MG63 (cell line): ENCODE measurements at places on chromosomes 1 and 21. TPM values are rescaled to one million over a fixed set of nuclear protein-coding genes. Genes with fewer than 3 reads are reported as not detected.
A peak's percentile ranks its signal among the peaks of the same experiment; 100 is the strongest.

Gene PAQR6
- total RNA-seq: 0.59 TPM in 1 of 2 replicates, not detected in the other

Gene LRRC47
- total RNA-seq: 52.4 and 71.1 TPM in 2 replicates

Gene SH2D2A
- total RNA-seq: not detected in 2 replicates

Gene HSD3B1
- not detected in 2 replicates for total RNA-seq

Gene KRTAP10-10
- total RNA-seq: not detected in 2 replicates

Gene C1orf116
- 0.26 TPM in 1 of 2 replicates, not detected in the other for total RNA-seq

GRCh38 chr21:42226626-42227025 is 7.7 kb downstream of the ABCG1 start:
- DNase-seq: no peak

DNA sequence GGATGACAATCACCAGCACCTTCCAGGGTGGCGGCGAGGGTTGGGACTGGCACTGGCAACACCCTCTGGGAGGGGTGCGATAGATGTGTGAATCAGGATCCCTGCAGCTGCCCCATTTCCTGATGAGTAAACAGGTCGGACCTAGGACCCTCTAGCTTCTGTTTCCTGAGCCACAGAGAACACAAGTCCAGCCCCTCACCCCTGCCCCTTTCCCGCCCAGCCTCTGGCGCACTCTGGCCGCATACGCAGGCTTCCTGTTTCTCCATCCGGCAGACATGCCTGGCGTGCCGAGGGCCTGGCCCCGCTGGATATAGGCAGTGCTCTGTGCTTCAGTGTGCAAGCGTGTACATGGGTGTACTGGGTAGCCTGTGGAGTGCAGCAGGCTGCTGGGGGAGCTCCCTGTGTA is 4.6 kb downstream of the PEAR1 start:
- no peak for DNase-seq

GRCh38 chr1:174690266-174690665 is 242.5 kb downstream of the GPR52 start:
- DNase-seq: no peak

DNA sequence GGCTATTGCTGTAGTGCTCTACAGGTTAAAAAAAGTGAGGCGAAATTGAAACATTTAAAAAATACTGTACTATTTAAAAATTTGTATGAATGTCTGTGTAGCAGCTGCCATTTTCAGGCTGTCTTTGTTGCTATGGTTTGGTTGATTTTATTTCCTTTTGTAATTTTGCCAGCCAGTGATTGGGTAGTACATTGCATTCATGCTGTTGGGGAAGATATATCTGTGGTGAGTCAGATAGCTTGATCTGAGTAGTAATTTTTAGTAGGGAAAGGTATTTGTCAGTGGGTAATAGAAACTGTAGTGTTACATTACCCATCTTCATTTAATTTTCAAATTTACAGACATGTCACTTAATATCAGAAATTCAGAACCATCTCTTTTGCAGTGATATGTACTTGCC is 15.0 kb downstream of the NFIA start:
- DNase-seq: no peak

- DNase-seq: no peak
Observed at GRCh38 chr1:233629305-233629935, 15.5 kb downstream of the KCNK1 start.

GRCh38 chr1:109163551-109163950 is 49.6 kb downstream of the ELAPOR1 start:
- DNase-seq: no peak

DNA sequence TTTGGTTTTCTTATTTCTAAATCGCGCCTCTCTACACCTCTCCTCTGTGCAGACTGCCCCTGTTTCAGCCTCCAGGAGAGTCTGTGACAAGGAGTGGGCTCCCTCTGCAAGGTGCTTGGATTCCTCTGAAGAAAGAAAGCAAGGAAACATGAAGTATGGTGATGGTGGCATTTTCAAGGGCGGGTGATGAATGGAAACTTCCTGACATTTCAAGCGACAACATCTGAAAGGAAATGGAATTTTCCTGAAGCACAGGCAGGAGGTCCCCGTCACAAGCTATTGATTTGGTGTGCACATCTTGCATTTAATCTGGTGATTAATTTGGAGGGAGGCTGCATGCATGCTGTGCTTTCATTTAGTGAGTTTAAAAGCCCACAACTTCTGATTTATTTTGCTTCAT is 164.6 kb upstream of the FGGY start:
- DNase-seq: no peak

DNA sequence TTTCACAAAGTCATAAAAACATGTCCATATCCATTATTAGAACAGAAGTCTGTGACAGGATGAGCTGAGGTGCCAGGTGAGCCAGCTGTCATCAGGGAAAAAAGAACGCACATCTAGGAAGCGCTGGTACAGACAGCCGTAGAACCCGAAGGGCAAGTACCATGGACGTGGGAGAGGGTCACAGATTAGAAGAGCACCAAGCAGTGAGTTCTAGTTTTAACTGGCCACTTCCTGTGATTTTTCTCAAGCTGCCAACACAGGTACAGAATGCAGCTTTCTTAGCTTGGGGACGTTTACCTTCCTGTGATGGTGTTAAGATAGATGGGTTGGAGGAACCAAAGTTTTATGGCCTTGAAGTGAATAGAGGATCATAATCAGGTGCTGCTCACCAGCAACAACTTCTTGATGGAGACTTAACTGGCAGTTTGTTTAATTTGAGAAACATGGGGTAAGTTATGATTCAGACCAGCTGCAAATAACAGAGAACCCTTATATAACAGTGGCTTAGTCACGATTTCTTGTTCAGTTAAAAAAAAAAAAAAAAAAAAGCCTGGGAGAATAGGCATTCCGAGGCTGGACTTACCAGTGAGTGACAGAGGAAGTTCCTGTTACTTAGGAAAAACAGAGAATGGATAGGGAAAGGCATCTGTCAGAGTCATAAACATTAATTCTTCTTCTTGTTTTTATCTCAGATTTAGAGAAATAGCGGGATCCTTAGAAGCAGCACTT is 30.9 kb downstream of the AGT start:
- DNase-seq: no peak

DNA sequence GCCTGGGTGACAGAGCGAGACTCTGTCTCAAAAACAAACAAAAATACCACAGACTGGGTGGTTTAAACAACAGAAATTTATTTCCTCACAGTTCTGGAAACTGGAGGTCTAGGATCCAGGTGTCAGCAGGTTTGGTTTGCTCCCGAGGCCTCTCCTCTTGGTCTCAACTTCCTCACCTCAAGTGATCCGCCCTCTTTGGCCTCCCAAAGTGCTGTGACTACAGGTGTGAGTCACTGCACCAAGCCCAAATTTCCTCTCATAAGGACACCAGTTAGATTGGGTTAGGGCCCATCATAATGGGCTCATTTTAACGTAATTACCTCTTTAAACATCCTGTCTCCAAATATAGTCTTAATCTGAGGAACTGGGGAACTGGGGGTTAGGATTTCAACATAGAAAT is 35.5 kb downstream of the MFSD2A start:
- no peak for DNase-seq

- DNase-seq: peak; percentile 23
Observed at GRCh38 chr1:111821121-111821745, 65.5 kb downstream of the DDX20 start.

DNA sequence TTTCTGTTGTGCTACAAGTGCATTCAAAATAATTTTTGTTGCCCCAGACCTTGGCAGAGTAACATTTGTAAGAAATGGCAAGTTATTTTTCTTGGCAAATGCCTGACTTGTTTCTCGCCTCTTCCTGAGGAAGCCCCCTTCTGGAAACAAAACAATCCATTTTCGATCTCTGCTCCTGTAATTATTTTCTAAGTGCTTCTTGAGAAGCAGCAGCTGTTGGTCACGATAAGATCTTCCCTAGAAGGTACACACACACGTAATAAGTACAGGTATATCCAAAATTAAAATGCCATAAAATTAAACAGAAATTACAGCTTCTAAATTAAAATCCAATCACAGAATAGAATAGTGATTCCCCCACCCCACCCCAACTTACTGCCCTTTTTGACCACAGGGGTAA is 47.3 kb downstream of the LPGAT1 start:
- no peak for DNase-seq

DNA sequence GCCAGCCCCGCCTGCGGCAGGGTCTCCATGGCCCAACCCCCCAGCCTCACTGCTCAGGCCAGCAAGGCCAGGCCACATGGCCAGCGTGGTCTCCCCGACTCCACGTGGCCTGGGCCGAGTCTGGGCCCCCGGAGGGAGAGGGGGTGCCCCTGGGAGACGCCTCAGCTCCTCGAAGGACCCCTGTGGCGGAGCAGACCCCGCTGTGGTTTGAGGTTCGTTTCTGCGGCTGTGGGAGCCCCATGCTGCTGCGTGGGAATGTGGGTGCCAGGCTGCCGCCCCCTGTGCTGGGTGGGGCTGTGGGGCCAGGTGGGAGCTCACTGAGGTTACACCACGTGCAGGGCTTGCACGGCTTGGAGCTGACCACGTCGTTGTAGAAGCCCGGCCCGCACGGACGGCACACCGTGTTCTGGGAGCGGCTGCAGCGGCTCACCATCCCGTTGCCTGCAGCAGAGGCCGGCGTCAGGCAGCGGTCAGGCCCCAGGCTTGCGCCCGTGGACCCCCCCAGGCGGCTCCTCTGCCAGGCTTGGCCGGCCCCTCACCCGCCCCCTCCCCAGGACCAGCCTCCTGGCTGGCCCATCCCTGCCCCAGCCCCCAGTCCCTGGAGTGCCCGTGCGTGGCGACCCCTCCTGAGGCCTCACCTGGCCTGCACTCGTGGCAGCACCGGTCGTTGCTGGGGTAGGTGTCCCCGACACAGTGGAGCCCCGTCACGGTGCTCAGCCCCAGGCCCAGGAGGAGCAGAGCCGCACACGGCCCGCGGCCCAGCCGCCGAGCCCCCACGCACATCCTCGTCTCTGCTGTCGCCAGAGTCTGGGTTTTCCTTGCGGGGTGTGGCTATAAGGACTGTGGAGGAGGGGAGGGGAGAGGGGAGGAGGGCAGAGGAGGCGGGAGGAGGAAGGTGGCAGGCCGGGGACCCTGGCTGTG is at the start of gene TNFRSF4:
TSS of gene TNFRSF4 (minus strand) at position 809 of the 921 bp plus-strand sequence. CDS start at position 783, 26 bp downstream.
- no peak for DNase-seq
